GM12864 (cell line): ENCODE measurements at places on chromosomes 12 and 14.

DNA sequence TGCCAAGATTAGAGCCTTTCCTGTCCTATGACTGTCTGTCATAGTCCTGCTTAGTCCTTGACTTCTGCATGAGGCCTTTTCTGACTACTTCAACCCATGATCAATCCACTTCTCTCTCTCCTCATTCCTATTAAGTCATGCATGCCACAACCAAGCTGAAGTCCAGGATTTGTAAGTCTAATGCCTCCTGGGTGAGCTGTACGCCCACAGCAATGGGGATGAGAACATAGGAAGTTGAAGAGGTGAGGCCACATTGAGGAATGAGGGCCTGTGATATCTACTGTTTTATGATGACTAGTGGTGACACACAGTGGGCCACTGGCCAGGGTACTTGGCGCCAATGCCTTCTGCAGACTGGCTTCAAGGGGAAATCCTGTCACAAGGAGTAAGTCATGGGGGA, 994.1 kb upstream of the TMEM132C start:
- DNase-seq: no peak

- DNase-seq: no peak
Measured at GRCh38 chr12:88328090-88328489, 186.0 kb downstream of the TMTC3 start.

DNA sequence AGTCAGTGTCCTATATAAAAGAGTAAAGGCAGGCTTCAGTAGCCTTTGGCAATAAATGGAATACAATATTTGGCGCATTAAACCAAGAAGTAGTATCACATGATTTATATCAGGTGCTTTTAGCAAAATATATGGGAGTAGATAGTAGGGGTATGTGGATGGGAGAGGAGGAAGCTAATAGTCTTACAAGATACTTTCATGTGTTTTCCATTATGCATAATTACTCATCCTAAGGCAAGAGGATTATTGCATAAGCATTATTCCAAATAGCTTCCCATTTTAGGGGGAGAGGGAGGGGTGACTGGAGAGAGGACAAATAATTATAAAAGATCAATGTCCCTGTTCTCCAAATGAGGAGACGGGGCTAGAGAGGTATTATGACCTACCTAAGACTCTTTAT, 104.3 kb downstream of the DUSP6 start:
- DNase-seq: no peak

- no peak for DNase-seq
Measured at GRCh38 chr12:102917026-102917787, at the start of gene PAH. PAH (minus strand) TSS chr12:102917244; CDS start chr12:102917130, 114 bp downstream.

DNA sequence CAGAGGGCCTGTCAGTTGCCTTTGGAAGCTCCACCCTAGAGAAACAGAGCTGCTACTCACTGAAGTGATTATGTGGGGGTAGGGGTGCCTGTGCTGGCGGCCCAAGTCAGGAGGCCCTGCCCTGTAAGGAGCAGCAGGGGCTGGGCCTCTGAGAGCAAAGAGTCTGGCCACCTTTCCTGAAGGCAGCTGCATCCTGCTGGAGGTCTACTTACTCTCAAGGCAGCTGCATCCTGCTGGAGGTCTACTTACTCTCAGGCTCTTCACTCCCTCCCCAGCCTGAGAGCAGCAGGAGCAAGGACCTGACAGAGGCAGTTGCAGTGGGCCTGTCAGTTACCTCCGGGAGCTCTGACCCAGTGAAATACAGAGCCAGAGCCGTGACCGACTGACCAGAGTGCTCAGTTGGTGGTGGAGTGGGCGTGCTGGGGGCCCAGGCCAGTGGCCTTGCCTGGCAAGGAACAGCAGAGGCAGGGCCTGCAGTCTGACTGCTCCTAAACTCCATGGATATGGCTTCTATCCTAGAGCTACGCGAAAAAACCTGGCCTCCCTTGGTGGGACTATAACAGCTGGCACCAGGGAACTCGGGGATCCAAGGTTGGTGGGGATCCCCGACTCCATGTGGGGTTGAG, 32.3 kb downstream of the RAD51B start:
- DNase-seq: no peak

- DNase-seq: no peak
Measured at GRCh38 chr14:99175331-99176155, 96.5 kb downstream of the BCL11B start.

DNA sequence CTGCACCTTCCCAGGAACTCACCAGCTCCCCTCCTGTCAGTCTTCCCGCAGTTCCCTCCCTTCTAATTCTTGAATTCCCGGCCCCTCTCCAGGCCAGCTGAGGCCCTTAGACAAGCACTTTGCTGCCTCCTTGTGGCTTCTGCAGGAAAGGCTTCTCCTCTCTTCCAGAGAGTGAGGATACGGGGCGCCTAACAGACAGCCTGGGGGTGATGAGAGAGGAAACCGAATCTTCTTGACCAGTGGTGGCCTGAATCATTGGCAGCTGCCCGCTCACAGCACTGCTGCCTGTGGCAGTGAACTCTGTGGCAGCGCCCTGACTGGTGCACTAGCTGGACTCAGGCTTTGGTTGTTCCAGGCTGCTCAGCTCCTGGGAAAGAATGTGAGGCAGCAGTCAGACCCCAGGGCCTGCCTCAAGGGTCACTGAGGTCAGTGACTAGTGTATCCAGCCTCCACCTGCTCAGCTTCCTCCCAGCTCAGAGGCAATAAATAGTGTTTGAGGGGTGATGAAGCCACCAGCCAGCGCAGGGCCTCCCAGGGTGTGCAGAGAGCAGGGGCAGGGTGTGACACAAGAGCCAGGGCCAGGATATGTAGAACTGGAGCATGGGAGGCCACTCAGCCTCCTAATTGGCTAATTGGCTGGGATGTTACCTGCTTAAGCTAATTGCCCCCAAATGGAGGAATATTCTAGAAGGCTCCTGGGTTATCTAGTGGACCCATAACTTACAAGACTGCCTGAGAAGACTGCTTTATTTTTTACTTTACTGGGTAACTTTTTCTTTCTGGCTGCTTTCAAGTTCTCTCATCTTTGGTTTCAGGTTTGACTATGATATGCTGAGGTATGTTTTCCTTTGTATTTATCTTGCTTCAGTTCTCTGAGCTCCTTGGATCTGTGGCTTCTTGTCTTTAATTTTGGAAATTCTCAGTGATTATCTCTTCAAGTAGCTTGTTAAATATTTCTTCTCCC, 12.9 kb upstream of the MCRS1 start:
- peak; percentile 30 for DNase-seq

DNA sequence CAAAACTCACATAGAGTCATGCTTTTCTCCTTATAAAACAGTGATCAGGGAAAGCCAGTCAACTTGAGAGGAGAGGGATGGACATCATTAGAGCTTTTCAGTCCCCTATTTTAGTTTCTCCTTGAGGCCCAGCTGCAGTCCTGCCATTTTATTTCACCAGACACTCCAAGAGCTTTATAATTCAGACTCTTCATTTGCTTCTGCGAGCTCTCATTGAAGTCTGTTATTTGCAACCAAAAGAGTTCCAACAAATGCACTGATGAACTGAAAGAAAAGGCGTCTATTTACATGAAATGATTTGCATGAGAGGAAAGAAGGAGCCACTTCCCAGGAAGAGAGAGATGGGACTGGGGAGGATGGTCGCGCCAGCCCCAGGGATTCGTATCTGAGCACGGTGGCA, 86.8 kb downstream of the NDUFA12 start:
- DNase-seq: no peak

DNA sequence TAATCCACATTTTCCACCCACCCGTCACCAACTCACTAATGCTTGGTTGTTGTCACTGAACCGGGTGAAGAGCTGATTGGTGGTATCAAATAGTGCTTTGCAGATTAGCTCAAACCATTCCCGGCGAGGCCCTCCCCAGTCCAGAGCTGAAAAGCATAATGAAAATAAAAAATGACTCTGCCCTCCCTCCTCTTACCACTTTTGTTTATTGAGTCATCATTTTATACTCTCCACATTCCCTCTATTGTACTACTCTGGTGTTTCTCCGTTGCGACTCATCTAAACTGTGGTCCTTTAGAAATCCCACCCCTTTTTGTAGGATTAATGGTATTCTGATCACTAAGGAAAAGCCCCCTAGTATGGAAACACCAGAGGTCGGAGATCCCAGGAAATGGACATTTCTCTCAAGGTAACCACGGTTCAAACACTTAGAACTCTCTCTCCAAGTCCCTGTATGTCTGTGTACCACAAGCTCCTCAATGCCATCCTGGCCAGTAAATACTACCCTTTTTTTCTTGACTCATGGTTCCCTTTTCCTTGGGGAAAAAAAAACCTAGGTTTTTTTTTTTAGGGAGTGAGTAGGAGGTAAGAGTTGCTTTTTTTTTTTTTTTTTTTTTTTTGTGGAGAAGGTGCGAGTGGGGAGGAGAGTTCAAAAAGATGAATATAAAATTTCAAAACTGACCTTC, 42.0 kb downstream of the AREL1 start:
- no peak for DNase-seq

DNA sequence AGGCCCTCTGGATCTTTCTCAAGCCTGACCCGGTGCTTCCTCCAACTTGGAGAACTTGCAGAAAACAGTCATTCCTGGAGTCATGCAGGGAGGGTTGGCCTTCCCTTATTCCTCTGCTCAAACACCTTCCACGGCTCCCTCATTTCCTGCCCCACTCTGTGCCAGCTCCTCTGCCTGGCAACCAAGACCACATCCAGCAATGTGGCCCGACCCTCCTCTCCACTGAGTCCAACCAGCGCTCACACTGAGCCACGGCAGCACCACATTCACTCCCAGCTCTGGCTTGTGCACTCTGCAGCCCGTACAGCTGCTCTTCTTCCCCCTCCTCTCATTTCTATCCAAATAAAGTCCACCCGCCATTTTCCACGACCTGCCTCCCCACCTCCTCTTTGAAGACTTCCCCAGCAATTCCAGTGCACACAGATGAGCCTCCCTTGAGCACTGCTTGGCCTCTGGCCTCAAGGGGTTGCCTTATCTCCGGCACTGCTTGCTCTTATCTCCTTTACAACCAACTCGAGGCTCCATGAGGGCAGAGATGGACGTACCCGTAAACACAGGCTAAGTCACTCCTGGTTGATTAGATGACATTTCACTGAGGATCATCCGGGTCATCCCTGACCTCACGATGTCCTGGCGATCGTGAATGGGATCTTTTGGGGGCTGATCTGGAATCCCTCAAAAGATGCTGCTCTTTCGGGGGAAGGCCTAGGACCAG, 5.4 kb downstream of the PGF start:
- DNase-seq: no peak

DNA sequence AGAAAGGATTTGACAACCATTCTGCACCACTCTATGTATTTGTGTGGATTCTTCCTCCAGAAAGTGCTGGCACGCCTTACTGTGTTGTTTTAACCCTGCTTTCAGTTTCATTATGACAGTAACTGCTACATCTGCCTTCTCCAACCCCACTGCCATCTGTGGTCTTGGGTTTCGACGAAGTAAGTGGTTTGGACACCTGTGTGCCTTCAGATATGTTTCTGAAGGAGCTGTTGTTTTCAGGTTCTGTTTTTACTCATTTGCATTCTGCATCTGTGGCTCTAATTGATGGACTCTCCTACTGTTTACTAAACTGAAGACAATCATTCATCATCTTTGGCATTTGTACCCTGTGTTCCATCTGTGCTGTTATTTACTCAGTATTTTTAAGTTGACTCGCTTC, 4.1 kb downstream of the TSHR start:
- DNase-seq: peak; percentile 96

- no peak for DNase-seq
Measured at GRCh38 chr12:105831372-105831771, 307.4 kb downstream of the NUAK1 start.

DNA sequence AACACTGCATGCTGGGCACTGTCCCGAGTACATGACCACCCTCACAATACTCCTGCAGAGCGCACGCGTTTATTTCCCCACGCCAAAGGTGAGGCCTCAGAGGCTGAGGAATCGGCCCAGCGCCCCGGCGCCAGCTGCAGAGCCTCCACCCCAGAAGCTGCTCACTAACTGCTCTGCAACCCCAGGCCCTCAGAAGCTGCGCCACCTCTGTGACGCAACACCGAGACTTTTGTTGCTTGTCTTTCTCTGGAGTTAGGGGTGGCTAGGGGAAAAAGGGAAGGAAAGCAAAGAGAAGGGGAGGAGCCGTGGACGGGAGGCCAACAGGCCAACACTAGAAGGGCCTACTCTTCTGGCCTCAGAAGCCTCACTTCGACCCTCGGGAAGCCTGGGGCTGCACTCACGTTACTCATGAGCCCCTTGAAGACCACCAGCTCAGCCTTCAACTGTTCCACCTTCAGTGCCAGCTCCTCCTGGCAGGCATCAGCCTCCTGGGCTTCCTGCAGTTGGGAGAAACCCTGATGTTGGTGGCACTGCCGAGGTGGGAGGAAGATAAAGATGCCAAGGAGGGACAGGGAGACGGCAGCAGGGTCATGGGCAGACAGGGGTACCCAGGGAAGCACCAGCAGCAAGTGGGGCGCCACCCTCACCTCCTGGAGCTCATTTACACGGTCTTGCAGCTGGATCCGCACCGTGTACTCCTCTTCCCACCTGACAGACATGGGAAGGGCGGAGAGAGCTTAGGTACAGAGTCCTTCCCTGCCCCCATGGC, 5.4 kb downstream of the IFFO1 start:
- no peak for DNase-seq

GRCh38 chr14:61247935-61248334, 33.2 kb downstream of the TMEM30B start:
- no peak for DNase-seq

GRCh38 chr14:73293782-73294781, 56.8 kb downstream of the PAPLN start:
- DNase-seq: no peak

DNA sequence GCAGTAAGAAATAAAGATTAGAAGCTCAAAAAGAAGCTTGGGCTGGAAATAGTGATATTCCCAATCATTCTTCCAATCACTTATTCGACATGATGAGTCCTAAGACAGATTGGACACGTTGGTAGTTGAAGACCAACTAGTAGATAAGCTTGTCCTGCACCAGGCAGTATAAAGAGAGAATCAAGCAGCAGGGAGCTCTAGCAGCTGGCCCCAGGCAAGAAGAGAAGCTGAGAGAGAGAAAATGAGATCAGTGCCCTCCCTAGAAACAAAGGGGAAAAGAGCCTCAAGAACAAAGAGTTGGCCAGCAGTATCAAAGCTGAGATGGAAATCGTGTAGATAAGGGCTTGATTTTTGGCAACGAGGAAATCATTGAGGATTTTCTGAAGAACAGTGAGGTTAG, 20.6 kb downstream of the RASSF8 start:
- DNase-seq: no peak

DNA sequence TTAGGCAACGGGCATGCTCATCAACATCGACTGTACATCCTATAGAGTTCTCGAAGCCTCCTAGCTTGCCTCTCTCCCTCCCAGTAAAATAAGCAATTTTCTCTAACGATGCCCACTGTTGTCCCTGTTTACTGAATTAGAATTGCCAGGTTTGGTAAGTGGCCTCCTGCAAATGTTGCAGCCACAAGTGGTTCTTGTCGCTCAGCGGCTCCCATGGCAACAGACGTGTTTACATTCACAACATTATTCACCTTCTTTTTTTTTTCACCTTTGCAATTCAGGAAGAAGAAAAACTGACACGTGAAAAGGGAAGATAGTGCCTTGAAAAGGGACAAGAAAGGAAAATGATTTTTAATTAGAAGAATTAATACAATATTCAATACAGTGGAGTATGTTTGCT, 100.9 kb upstream of the PKP2 start:
- DNase-seq: no peak

DNA sequence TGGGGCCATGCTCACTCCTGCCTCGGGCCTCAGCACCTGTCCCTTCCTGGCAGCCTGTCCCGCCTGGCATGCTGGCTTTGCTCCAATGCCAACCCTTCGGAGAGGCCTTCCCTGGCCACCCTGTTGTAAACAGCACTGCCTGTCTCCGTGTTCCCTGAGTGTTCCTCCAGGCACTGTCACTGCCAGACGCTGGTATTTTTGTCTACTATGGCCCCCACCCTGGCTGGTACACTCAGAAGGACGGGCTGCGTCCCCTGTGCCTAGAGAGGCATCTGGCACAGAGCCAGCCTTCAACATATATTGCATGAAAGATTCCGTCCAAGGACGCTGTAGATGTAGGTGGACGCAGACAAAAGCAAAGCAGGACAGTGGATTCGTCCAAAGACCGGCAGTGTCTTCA, 2.7 kb upstream of the ASPG start:
- DNase-seq: no peak
